ENCODE measurements at places on chromosomes 5 and 9.

DNA sequence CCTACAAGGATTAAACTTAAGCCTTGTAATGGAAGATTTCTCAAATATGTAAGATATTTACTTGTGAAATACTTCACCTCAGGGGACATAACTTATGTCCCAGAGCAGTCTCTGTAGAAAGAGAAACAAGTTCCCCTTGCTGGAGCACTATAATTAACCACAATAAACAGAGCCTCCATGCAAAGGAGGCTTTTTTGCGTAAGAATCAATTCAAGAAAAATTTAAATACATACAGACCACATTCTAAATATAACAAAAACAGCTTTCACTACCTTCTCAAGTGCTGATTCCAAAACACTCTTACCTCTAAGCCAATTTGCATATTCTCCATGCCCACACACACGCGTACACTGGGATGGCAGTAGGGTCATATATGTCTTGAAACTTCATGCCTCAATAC is 30.7 kb upstream of the CCNB1 start:
- no peak for DNase-seq

- DNase-seq, result no peak
Measured at GRCh38 chr5:101663543-101663942, 632.5 kb downstream of the SLCO4C1 start.

DNA sequence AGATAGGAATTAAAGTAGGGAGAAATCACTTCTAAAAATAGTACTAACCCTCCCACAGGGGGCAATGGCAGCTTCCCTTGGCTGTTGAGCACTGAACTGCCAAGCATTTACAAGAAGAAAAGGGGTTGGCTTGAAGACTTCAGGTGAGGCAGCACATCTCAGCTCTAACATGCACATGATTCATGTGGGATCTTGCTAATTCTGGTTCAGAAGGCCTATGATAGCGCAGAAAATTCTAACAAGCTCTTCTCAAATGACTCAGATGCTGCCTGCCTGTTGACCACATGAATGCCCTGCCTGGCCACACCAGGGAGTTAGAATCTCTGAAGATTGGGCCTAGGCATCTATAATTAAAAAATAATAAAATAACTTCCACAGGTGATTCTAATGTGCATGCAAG is 22.6 kb downstream of the CD180 start:
- no peak for DNase-seq

GRCh38 chr5:173557123-173557903 is 59.1 kb downstream of the BOD1 start:
- no peak for DNase-seq

DNA sequence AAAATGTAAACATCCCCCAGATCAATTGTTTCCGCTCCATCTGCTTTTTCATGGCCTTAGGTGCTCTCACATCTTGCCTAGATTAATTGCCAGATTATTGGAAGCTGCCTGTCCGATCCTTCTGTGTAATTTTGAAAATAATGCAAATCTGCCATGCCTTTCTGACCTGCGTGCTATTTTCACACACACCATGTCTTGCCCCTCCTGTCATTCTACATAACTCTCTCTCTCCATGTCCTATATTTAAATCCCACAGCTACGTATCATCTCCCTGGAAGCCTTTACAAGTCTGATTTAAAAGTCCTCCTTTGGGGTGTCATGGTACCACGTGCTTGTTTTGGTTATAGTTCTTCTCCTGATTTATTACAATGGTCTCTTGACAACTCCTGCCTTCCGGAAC is 247.6 kb upstream of the ELAVL2 start:
- no peak for DNase-seq

GRCh38 chr5:83921666-83922193 is 201.1 kb upstream of the HAPLN1 start:
- no peak for DNase-seq
